ENCODE measurements at places on chromosomes 11 and 22. TPM values are rescaled to one million over a fixed set of nuclear protein-coding genes. Genes with fewer than 3 reads are reported as not detected.
A peak's percentile ranks its signal among the peaks of the same experiment; 100 is the strongest.

DNA sequence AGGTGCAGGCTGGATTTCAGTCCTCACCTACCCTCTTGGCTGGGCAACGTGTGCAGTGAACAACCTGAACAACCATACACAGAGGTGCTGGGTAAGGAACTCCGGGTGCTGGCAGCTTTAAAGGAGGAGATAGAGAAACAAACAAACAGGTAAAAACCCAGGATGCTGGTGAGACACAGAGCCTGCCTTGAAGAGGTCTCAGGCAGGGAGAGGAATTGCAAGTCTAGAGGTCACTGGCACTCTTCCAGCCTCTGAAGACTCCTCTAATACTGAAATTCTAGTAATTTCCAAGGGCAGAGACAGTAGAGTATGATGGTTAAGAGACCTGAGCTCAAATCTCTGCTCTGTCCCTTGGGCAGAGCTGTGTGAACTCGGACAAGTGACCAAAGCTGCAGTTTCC is 192.5 kb downstream of the CEP164 start:
- DNase-seq = peak; percentile 32
- H3K4me3 ChIP-seq = no peak overlapping the region
- peaks cover 1% of the 10 kb centered on the region for H3K27me3 ChIP-seq
- 0 out of 2 replicates have a peak, but pooled peaks cover 7% of the 10 kb centered on the region for H3K4me1 ChIP-seq
- no peaks in the 10 kb centered on the region for H3K36me3 ChIP-seq

- no peak overlapping the region for H3K27ac ChIP-seq
- no peak overlapping the region for H3K4me3 ChIP-seq
- DNase-seq = peak; percentile 34
- H3K4me1 ChIP-seq = no peaks in the 10 kb centered on the region
- H3K27me3 ChIP-seq = no peaks in the 10 kb centered on the region
- no peaks in the 10 kb centered on the region for H3K36me3 ChIP-seq
Measured at GRCh38 chr11:112555491-112556364, 295.1 kb upstream of the PLET1 start.

DNA sequence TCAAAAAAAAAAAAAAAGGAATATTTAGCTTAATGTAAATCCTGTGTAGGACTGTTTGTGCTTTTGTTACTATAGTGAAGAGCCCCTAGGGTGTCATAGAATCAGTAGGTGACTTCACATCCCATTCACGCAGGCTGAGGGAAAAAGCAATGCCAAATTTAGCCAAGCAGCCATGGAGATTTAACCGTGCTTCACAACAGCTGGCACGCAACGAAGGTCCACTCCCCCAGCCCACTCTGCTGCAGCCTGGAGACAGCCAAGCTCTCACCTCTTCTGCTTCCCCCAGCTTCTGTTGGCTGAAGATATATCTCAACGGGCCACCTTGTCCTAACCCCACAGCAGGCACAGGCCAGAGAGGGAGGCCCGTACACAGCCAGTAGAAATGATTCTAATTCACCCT is 78.8 kb upstream of the BID start:
- no peak overlapping the region for H3K27ac ChIP-seq
- DNase-seq = no peak
- no peaks in the 10 kb centered on the region for H3K36me3 ChIP-seq
- H3K4me3 ChIP-seq = no peak overlapping the region
- H3K27me3 ChIP-seq = no peaks in the 10 kb centered on the region

CD6 gene
- polyA plus RNA-seq = not detected

BACE1 gene
- 15.0 TPM for polyA plus RNA-seq

PRRG4 gene
- not detected for polyA plus RNA-seq
